ENCODE measurements at places on chromosomes 13 and 19.

- DNase-seq: no peak
These were observed 16.0 kb upstream of the SPIB start for GRCh38 chr19:50402544-50403301.

GRCh38 chr19:3479834-3480215 is 500 bp downstream of the SMIM24 start:
- no peak for DNase-seq

DNA sequence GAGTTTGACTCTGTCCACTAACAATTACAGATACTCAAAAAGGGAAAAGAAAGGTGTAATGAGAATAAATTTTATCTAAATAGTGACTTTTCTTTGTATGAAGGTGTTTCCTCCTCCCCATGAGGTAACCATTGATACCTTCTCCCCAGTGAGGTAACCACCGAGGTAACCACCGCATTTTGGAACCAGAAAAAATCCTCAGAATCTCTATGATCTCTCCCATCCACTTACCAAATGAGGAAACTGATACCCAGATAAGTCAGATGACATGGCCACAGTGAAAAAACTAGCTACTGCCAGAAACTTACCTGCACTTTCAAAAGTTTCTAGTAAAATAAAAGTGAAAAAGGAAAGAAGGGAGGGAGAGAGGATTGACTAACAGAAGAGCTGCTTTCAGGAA is 124.0 kb upstream of the FNDC3A start:
- DNase-seq: no peak

DNA sequence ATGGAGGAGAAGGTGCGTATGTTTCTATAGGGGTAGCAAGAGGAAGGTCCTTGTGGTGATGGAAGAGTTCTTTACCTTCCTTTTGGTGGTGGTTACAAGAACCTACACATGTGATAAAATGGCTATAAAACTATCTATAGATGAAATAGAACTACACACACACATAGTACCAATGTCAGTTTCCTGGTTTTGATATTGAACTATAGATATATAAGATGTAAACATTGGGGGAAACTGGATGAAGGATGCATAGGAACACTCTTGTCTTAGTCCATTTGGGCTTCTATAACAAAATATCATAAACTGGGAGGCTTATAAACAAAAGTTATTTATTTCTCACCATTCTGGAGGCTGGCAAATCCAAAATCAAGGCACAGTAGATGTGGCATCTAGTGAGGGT is 47.1 kb downstream of the MZT1 start:
- no peak for DNase-seq

DNA sequence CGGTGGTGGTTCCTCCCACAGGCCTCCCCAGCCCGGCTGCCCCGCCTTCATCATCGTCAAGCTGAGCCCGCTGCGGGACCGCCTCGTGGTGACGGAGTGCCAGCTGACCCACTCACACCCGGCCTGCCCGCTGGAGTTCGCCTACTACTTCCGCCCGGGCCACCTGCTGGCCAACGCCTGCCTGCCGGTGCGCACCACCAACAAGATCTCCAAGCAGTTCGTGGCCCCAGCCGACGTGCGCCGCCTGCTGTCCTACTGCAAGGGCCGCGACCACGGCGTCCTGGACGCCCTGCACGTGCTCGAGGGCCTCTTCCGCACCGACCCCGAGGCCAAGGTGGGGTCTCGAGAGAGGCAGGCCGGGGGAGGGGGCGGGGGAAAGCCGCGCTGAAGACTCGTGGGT is 12.0 kb downstream of the ZSWIM9 start:
- no peak for DNase-seq

DNA sequence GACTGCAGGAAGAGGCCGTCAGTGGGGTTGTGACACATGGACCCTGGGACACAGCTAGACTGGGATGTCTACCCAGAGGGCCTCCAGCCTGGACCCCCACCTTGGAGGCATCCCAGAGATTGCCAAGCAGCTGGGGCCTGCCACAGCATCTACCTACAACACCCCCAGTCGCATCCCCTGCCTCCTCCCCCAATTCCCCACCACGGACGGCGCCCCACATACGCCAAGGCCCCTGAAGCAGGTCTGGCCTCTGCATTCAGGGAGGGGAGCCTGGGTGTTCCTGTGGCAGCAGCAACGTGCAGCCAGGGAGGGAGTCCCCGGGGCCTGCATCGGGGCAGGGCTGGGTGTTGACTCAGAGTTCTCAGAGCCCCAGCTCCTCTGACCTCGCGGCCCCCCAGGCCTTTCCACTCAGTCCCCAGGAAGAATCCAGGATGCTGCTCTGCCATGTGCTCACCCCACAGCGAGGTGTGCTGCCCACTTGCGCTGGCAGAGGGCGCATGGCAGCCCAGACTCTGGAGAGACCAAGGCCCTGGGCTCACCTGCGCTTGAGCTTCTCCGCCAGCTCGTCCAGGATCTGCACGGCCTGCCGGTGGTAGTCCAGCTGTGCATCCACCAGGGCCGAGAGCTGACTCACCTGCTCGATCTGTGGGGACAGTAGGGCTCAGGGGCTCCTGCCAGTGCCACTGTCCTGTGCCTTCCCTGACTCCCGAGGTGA is 19.6 kb downstream of the MPND start:
- no peak for DNase-seq

DNA sequence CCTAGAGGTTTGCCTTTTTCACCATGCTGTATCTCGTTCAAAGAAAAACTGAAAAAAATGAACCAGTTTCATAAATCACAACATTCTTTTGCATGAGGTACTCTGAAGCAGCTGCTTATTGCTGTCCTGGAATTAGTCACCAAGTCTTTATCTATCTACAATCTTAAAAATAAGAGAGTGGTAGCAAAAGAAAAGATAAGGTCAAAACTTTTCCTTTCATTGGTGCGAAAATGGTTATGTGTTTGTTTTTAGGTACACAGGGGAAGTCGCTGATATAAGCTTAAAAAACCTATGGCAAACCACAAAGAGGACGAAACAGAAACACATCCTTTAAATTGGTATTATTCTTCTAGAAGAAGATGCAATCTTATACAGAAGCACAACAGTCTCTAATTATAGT is 20.7 kb downstream of the OBI1 start:
- peak; percentile 81 for DNase-seq

GRCh38 chr13:105272660-105273631 is 1262.5 kb downstream of the EFNB2 start:
- DNase-seq: no peak

- no peak for DNase-seq
These were observed at the start of gene DCT for GRCh38 chr13:94479616-94480015. DCT (minus strand) TSS chr13:94479682; CDS start chr13:94479255, 427 bp downstream.

GRCh38 chr13:27622102-27622820 is 569 bp downstream of the POLR1D start:
- DNase-seq: no peak

DNA sequence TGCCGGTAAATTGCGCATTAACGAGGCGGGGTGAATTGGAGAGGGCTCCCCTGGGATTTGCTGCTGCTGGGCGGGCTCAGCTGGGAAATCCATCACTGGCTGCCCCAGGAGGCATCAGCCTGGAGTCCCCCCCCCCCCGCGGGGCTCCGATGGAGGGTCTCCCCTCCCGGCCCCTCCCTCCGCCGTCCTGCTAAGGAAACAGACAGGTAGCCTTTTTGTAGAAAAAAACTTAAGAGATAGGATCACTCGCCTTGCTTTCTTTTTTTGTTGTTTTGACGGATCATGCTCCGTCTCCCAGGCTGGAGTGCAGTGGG is 6.8 kb downstream of the TLE6 start:
- no peak for DNase-seq

GRCh38 chr19:33512021-33512420 is 9.6 kb downstream of the PEPD start:
- DNase-seq: no peak

DNA sequence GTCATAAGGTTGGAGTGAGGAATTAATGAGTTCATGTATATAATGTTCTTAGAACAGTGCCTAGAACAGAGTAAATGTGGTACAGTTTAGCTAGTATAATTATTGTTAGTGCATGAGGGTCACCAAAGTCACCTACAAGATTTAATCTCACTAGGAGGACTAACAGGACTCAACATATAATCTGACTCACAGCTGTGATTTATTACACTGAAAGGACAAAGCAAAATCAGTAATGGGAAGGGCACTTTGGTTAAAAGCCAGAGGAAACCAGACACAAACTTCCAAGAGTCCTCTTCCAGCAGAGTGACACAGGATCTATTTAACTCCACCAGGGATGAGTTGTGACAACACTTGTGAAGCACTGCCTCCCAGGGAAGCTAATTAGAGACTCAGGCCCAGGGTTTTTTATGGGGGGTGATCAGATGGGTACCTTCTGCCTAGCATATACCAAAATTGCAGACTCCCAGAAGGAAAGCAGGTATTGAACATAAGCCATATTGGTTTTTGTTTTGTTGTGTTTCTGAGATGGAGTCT is 341.2 kb upstream of the DACH1 start:
- DNase-seq: no peak

- DNase-seq: peak; percentile 33
These were observed 2.8 kb downstream of the SEMA6B start for GRCh38 chr19:4556597-4557127.
